Activated T-helper 1 cell treated with anti-CD3 and anti-CD28 coated beads, Interleukin-2, amount 50 U/mL, for 16 hours (primary cell): ENCODE measurements at places on chromosomes 6 and 20.

GRCh38 chr6:22036699-22037098 is 260.1 kb downstream of the PRL start:
- no peak for DNase-seq

GRCh38 chr20:40280616-40281015 is 408.4 kb downstream of the MAFB start:
- DNase-seq, result no peak

GRCh38 chr20:18904624-18905023 is 91.0 kb downstream of the SCP2D1 start:
- no peak for DNase-seq

- no peak for DNase-seq
Measured at GRCh38 chr20:48146877-48147276, 361.6 kb upstream of the SULF2 start.

GRCh38 chr6:70258483-70258882 is 44.4 kb downstream of the COL9A1 start:
- no peak for DNase-seq

DNA sequence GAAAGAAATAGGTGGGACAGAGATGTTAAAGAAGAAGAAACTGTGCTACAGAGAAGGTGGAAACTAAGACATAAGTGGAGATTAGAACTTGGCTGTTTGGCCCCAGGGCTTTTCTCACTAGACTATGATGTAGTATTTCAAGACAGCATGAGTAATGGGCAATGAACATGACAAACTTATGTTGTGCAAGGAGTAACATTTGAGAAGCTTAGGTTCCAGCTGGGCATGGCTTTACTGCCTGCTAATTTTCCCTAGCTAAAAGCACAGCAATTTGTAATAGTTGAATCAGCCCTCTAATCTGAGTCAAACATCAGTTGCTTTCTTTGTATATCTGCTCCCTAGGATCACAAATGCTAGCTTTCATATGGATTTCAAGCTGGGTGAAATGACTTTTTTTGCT is 294.3 kb upstream of the BMP2 start:
- no peak for DNase-seq
